ENCODE measurements at places on chromosomes 1 and 21.

DNA sequence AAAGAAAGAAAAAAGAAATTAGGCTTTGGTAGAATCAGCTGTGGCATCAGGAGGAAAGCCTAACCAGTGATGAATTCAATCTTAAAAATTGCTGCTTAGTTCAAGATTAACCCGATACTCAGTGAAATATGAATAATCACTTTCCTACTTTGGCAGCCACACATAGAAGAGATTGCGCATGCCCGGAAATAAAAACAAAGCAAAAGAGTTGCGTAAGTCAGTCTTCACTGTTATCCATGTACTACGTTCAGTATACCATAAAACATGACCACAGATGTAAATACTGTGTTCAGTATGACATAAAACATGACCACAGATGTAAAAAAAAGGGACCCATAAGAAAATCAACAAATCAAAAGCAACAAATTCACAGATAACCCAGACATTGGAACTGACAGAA is 19.2 kb downstream of the CD1D start:
- no peak for DNase-seq

- DNase-seq, result no peak
Observed at GRCh38 chr1:14371771-14372497, 226.6 kb upstream of the KAZN start.

GRCh38 chr1:48629867-48630266 is 146.8 kb downstream of the BEND5 start:
- DNase-seq, result no peak

DNA sequence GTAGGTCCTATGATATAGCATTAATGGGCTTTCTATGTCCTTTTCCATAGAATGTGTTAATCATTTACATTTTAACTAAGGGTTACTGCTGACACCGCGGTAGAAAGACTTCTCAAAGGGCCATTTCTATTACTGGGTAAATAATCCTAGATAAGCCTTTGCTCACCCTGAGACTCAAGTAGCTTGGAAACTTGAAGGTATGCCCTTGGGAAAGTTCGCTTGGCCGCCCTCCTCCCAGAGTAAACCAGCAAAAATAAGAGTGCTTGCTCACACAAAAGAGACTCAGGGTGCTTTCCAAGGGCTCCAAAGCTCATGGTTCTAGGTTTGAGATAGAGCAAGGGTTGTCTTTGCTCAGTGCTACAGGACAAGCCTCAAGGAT is 85.8 kb upstream of the TMPRSS2 start:
- no peak for DNase-seq

GRCh38 chr1:198253259-198253658 is 96.5 kb downstream of the NEK7 start:
- DNase-seq, result no peak

DNA sequence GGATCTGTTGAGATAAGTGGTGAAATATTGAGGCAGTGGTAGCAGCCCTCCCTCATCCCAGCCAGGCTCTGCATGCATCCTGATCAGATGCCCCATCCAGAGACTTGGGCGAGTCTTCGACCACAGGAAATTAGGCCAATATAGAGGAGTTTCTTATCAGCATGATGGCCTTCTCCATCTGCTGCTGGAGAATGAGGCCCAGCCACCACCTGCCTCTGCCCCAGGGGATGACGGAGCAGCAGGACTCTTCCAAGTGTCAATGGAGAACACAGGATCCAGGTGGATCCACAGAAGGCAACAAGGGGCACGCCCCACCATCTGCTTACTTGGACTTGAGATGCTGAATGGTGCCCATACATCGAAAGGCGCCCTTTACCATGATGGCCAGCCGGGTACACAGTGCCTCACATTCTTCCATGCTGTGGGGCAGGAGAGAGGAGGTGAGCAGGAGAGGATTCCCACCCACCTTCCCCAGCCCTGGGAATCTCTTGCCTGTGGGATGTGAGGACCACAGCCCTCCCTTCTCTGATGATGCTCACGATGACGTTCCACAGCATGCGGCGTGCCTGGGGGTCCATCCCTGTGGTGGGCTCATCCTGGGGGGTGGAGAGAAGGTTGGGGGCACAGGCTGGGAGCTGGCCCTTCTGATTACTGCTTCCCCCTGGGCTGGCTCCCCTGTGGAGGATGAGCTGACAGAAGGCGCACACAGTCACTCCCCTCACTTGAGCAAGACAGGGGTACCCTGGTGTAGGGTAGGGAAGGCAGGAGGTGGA is 91.5 kb upstream of the GCLM start:
- no peak for DNase-seq

All from activated T-helper 1 cell treated with Interleukin-2 at 50 U/mL for 16 hours (primary cell).